Stimulated activated CD8-positive, alpha-beta memory T cell treated with anti-CD3 and anti-CD28 coated beads, Interleukin-15, amount 100 ng/mL, for 24 hours (primary cell): ENCODE measurements at places on chromosomes 6 and 20.

DNA sequence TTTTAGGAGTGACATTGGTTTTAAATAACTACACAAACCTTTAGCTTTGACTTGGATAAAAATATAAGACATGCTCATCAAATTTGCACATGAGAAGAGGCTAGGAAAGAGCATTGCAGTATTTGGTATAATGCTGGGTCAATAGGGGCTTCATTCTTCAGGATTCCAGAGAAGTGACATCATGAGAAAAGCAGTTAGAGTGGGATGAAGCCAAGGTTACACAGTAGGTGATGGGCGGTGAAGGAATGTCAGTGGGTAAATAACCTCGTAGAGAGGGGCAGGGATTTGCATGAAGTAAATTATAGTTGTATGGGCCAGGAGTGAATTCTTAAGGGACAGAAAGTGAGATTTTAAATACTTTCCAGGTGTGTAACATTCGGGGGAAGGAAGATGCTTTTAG, 216.2 kb downstream of the RFPL4B start:
- no peak for DNase-seq

GRCh38 chr6:133179481-133179880, 61.7 kb upstream of the EYA4 start:
- DNase-seq, result no peak

DNA sequence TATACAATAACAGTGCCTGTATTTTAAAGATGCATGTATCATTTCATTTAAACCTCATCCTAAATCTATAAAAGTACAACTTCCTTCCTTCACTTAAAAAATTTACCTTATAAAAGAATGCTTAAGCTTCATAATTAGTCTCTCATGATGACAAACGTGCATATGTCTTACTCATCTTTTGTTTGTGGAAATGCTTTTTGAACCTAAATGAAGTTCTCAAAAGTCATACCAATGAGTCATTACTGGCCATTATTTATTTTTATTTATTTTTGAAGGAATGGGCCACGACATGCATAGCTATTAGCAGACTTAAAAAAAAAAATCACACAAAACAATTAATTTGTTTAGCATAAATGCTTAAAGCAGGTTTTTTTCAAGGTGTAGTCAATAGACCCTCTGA, 3.7 kb downstream of the TFB1M start:
- no peak for DNase-seq

GRCh38 chr6:148177589-148178233, 164.9 kb upstream of the SASH1 start:
- DNase-seq, result peak; percentile 9

DNA sequence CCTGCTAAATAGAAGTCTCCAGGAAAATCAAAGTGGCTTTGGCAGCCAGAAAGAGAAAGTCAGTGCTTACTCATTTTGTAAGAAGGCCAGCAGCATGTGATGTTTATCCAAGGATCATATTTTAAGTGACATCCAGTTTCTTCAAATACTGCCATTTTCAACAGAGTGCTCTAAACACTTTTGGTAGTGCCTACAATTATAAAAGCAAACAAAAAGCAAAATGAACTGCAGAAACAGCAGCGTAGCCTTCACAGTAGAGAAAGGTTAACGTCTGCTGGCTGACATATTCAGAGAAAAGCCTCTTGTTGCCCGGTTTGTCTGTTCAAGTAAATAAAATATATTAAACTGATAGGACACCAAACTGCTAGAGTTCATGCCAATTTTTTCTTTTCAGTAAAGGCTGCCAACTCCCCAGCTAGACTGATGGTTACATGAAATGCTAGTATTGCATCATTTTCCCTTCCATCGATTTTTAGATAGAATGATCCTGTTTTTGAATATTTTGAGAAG, 705.7 kb upstream of the SLC35B3 start:
- no peak for DNase-seq

DNA sequence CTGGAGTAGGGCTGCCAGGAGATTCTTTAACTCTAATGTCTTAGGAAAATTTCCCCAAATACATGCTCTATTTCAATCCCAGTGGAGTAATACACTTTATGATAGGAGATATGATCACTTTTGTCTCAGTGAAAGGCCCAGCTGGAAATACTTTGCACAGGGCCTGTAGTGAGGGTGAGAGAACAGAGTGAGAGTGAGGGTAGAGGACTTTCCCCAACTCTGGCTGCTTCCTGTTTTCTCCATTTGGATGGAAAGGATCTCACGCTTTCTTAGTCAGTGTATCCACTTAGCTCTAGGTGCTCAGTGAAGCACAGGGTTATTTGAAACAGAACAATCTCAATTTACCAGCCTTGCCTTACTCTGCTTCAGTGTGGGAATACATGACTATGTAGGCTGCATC, 36.6 kb downstream of the FAM229B start:
- no peak for DNase-seq

- DNase-seq, result no peak
These were observed 68.7 kb downstream of the PHACTR2 start for GRCh38 chr6:143746202-143747119.

GRCh38 chr20:62734881-62735280, 26.2 kb downstream of the NTSR1 start:
- DNase-seq, result no peak

DNA sequence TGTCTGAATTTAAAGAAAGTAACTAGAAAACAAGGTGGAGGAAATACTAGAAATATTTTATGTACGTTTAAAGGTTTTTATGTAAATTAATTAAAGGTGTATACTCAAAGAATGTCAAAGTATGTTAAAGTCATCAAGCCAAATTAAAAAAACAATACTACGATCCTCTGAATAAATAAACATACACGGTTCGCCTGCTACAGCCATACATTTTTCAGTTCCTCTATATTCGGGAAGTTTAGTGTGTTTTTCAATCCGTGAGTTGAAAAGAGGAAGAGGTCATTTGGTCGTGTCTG, 626 bp downstream of the STX7 start:
- no peak for DNase-seq

GRCh38 chr20:6269168-6269873, 146.5 kb upstream of the FERMT1 start:
- DNase-seq, result no peak

DNA sequence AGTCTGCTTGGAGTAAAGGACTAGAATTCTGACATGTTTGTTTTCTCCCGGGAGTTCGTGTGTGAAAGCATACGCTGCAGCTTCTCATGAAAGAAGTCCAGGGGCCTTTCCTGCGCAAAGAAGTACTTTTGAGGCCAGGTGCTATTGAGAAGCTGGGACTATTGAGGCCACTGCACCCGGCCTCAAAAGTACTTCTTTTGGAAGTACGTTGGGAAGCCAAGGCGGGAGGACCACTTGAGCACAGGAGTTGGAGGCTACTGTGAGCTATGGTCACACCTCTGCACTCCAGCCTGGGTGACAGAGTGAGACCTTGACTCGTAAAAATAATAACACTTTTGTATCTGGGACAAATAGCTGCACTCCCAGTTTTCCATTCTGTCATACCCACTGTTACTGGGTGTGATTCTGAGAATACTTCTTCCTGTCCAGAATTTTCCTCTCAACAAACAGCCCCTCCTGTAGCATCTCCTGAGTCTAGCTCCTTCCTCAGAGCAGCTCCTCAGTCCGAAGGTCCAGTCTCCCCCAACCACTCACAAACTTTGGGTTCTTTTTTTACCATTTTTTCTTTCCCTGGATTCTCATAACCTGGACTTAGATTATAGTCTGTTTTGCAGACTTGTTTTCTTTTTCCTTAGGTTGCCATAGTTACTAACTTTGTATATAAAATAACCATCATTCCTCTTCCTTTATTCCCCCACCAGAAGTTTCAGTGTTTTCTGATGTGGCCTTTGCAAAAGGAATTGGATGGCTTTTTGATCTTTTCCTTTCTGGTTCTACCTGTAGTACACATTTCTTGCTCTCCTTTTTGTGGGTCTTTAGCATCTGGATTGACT, 12.7 kb downstream of the STK35 start:
- no peak for DNase-seq

DNA sequence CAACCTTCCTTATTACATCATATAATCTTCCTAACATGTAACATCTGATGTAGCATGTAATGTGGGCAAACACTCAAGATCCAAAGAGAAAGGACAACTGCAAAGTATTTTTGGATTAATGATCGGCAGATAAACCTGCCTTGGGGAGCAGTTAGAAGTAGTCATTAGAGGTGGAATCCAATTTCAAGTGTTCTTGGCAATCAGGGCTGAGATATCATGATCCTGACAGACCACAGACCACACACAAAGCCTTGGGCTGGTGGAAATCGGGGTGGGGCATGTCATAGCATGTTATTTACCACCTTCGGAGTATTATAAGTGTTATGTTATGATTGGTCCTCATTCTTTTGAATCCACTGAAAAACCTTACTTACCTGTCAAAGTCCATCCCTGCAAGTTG, 16.3 kb downstream of the NCOA5 start:
- no peak for DNase-seq

GRCh38 chr6:112237595-112237994, 16.8 kb downstream of the LAMA4 start:
- no peak for DNase-seq

DNA sequence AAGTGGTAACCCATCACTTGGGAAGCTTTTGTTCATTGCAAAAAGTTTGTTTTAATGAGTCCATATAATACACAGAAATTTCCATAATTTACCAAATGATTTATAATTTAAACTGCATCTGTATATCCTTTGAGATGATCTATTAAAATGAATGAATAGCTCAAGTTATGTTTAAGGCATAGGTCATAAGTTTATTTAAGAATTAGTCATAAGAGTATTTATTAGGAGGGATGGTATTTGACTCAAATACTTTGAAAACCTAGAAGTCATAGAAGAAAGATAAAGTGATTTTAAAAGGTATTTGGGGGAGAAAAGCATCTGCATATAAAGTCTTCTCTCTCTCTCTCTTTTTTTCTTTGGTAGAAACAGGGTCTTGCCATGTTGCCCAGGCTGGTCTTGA, 388.5 kb downstream of the CDKAL1 start:
- DNase-seq, result no peak

DNA sequence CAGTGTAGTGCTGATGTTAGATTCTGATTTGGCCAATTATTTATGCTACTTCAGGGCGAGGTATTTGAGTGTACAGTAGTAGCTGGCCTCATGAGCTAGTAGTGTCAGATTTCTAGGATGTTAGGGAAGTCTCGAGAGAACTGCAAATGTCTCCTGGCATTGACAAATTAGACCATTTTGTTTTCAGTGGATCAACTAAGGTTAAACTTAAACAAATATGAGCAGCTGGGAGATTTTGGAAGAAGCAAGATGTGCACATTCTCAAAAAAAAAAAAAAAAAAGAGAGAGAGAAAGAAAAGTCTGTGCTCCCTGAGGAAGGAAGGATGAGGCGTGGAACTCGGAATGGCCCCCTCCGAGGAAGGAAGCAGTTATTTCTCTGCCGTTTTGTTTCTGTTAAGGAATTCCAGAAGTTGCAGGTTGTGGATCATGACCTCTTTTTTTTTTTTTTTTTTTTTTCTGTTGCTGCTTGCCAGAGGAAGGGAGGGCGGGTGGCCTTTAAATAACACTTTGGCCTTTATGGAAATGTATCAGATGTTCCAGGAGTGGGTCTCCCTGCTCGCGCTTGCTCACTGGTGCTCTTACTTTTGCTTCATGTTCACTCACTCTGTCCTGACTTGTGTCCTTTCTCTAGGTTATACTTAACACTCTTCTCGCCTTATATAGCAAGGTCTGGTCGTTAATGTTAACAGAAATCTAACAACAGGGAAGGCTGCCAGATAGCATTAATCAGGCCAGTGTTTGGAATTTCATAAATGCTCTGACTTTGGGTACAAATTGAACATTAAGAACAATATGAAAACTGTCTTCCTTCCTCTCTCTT, 124.4 kb downstream of the TCP11 start:
- DNase-seq, result no peak

DNA sequence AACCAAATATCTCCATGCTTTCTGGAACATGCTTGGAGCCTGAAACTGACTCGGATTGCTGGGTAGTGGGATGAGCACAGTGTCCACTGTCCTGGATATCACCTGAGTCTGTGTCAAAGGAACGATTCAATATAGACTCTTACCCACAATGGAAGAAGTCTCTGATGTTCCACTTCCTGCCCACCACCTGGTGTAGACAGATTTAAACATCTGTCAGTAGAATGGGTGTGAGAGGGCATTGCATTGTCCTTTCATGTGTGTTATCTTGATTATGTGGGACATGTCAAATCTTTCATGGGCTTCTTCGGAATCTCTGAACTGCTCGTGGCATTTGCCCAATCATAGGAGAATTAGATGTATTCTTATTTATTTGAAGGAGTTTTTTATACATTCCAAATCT, 20.8 kb downstream of the ULBP3 start:
- DNase-seq, result no peak

GRCh38 chr6:165842281-165842936, 179.4 kb upstream of the PDE10A start:
- DNase-seq, result no peak

GRCh38 chr6:38968702-38969149, 79.9 kb upstream of the GLP1R start:
- DNase-seq, result no peak

DNA sequence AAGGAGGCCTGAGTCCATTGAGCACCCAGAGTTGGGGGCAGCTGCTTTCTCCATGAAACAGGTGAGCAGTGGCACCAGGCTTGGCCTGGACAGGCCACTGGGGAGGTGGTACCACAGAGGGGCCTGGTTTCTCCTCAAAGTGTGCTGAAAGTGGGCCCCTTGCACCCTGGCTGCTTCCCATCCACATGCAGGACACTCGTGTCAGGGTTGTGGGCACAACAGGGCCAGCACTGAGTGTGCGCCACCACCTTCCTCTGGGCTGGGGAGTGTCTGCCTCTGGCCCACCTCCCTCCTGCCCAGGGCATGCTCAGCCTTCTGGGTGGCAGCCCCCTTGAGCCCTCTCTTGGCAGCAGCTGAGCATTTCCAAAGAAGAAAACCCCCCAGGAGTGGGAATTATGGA, 5.2 kb upstream of the SLC22A1 start:
- DNase-seq, result no peak

GRCh38 chr20:7264137-7264536, 496.7 kb downstream of the BMP2 start:
- no peak for DNase-seq

- no peak for DNase-seq
These were observed 187.2 kb downstream of the SMOC2 start for GRCh38 chr6:168628176-168628553.

GRCh38 chr20:35883778-35884540, 70.3 kb downstream of the SCAND1 start:
- no peak for DNase-seq

GRCh38 chr6:71886184-71887005, at the start of gene RIMS1:
Gene RIMS1 (plus strand): TSS chr6:71886550. CDS start chr6:71887024, 474 bp downstream.
- no peak for DNase-seq

GRCh38 chr6:130524552-130524951, 158.7 kb downstream of the TMEM200A start:
- no peak for DNase-seq
